LHCN-M2 (cell line): ENCODE measurements at places on chromosomes 11 and 22.
A peak's percentile ranks its signal among the peaks of the same experiment; 100 is the strongest.

DNA sequence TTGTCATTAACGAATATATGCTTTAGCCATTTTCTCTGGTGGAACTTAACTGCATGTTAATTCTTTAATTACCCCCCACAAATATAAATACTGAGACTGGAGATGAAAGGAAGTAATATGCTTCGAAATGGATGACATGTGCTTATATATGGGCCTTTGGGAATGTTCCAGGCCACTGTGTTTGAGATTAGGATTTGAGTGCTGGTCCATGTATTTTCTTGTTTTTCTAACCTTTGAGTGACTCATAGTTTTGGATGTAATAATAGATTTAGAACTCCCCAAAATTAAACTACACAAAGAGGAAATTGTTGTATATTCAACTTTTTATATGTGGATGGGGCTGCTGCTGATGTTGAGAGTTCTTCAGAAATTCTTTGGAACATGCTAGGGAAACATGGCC lies 54.2 kb downstream of the EXT2 start:
- no peak for DNase-seq

GRCh38 chr11:98455500-98456307 lies 565.0 kb upstream of the CNTN5 start:
- DNase-seq, result no peak

- DNase-seq, result no peak
Observed at GRCh38 chr11:70068950-70069349, 9.2 kb upstream of the ANO1 start.

DNA sequence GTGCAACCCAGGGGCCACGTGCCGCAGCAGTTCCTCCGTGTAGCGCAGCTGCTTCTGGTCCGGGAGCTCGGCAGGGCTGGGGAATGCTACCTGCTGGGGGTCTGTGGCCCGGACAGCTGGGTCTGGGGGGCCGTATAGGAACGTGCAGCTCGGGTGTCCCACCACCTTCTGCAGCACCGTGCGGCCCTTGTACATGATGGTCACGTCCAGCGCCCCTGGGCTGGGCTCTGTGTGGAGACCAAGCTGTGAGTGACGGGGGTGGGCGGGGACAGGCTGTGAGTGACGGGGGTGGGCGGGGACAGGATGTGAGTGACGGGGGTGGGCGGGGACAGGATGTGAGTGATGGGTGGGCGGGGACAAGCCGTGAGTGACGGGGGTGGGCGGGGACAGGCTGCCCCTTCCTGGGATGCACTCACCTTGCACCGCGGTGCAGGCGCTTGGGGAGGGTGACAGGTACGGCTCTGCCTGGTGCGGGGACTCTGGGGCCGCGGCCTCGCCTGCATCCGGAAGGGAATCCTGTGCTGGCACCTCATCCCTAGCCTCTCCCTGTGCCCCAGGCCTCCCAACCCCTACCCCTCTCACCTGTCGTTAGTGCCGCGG lies 2.3 kb downstream of the IRF7 start:
- DNase-seq, result peak; percentile 40

GRCh38 chr11:10653261-10653660 lies 40.3 kb downstream of the IRAG1 start:
- DNase-seq, result no peak

DNA sequence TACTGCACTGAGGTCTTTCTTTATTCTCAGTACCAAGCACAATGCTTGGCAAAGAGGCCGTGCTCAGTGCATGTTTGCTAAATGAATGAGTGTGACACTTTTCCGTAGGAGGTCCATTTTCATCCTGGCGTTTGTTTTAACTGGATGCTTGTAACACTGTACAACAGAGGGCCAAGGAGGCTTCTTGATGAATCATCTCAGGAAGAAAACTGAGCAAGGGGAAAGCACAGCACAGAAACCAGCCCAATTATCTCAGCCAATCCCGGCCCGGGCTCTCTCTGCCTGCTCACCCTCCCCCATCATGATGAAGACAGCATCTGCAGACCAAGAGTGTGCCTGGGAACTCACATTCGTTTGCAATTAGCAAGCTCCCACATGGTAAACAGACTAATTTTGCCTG lies 570.3 kb downstream of the OPCML start:
- no peak for DNase-seq

DNA sequence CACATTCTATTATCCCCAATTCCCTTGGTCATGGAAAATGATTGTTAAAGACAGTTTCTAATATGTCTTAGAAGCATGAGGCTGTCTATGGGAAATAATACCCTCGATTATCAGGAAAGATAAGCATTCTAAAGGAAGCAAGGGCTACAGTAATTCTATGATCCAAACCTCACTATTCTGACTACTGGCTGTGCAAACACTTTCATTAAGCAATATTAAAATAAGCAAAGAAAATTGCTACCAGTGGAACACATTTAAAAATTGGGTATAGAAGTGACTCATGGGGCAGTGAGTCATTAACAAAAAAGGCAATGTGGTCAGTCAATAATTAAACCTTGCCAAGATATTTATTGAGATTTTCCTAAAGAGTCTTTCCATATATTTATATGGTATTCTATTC lies 1415.2 kb upstream of the TENM4 start:
- DNase-seq, result no peak

DNA sequence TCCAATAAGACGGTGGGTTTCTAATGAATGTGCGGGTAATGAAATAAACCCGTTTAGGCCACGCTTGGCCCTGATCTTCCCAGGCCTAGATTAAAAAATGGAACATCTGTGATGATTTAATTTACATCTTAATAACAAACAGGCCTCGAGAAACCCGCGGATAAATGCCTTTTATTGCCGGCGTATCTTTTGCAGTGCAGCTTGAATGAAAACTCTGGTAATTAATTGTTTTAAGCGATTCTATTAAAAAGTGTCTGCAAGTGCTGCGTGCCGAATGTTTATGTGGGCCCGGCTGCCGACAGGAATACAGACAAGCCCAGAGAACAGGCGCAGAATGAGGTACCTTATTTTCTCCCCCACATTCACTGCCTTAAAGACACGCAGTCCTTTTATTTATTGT lies 420.7 kb downstream of the MN1 start:
- no peak for DNase-seq

- no peak for DNase-seq
Observed at GRCh38 chr11:59273373-59273841, 60.7 kb upstream of the MPEG1 start.

DNA sequence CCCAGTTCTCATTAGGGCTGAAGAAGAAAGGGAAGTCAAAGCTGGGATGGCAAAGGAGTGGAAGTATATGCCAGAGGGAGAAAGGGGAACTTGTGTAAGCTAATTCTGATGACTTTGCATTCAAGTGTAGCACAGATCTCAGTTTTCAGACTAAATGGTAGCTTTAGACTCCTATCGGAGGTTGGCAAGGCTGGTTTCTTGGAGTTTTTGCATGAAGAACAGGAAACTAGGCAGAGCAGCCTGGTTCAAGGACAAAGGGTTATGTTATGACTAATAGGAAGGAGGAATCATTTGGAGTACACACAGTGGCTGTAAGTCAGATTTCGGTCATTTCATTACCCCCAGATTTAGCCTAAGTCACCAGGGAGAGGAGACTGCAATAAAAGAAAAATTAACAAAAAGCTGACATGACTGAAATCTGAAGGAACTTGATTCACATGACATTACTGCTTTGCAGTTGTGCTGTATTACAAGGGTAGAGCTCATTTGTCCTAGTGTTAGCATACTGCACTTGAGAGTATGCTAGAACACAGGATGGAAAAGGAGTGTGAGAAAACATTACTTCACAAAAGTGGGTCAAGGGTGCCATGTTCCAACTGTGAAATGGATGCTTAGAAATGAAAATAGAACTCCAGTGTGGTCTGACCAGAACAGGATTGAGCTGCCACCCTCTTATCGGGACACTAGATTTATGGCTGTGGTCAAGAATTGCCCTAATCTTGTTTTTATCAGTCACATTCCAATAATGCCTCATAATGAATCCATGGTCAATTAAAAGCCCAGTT lies 23.6 kb downstream of the ADM start:
- DNase-seq, result peak; percentile 84

GRCh38 chr22:37197451-37198257 lies 9.6 kb upstream of the C1QTNF6 start:
- peak; percentile 59 for DNase-seq

DNA sequence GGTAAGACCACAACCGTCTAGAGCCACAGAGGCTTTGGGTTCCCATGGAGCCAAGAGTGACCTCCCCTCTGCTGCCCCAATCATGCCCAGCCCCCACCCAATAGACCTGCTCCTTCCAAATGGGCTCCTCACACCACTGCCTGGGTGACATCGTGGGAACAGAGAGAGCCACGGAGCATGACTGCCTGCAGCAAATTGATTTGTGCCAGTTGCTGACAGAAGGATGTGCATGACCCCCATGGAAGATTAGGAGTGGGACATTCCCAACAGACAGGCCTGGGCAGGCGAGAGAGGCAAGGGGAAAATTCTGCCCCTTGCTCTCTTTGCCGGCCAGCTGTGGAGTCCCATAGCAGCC lies 88.5 kb downstream of the TENM4 start:
- no peak for DNase-seq

DNA sequence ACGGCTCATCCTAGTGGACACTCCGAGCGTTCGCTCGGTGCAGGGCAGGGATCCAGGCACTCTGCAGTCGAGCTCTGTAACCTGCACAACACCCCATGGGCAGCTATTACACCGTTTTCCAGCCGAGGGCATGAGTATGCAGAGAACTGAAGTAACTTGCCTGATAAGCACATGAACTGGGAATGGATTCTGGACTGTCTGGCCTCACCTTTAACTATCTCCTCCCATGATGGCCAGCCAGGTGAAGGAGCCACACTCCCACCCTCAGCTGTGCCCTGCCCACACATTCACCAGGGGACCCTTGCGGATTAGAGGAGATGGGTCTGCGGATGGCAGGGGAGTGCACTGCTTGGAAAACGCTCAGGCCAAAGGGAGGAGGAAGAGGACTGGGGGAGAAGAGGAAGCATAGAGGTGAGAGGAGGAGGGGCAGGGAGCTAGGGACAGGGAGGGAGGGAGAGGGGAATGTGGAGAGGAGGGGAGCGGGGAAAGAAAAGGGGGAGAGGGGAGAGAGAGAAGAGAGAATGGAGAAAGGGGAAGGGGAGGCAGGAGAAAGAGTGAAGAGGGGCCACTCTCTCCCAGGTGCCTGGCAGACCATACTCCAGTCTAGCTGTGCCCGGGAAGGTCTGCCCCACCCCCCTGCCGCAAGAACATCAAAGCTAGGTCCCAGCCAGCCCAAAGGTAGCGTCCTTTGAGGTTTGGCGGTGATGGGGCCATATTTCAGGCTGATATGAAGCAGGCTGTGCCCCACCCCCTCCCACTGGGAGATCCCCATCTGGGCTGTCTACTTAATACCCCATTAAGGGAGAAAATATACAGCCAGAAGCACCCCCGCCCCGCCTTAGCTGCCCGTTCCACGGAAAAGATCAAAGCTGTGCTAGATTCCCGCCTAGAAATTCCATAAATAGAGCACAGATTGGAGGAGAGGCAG lies 33.2 kb upstream of the TCF20 start:
- DNase-seq, result no peak

GRCh38 chr11:9853929-9854552 lies 190.2 kb downstream of the SWAP70 start:
- DNase-seq, result no peak

DNA sequence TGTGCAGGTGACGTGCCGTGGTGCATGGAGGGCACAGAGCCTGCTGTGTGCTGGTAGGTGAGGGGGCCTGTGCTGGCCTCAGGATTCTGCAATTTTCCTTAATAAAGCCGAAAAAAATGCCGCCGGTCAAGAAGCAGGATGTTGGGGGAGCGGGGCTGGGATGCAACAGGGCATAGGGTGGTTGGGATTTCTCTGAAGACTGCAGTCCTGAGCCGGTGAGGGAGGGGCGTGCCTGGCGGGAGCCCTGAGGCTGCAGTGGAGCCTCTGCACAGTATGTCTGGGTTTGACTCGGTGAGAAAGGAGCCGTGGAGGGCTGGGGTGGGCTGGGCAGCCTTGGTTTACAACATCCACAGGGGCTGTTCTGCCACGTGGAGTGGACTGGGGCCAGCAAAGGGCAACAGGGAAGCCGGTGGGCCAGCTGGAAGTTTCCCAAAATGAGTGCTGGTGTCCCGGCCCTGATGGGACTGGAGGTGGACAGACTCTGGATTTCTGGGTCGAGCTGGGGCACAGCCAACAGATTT lies 1.3 kb downstream of the CDHR5 start:
- DNase-seq, result no peak

DNA sequence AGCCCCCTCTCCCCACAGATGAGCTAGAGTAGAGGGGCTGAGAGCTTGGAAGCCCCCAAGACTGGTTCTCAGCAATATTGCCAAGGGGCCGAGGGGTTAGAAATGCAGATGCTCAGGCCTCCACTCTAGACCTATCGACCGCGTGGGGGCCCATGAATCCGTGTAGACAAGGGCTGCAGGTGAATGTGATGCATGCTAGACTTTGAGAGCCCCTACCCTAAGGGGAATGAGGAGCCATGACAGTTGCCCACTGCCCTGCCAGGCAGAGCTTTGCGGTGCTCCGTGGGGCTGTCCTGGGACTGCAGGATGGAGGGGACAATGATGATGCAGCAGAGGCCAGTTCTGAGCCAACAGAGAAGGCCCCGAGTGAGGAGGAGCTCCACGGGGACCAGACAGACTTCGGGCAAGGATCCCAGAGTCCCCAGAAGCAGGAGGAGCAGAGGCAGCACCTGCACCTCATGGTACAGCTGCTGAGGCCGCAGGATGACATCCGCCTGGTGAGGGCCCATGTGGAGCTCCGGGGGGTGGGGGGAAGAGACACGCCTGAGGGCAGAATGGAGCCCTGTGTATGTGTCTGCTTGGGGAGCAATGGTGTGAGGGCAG lies 1.3 kb downstream of the SSH3 start:
- no peak for DNase-seq

- no peak for DNase-seq
Observed at GRCh38 chr11:123307276-123307675, 112.2 kb upstream of the CLMP start.

DNA sequence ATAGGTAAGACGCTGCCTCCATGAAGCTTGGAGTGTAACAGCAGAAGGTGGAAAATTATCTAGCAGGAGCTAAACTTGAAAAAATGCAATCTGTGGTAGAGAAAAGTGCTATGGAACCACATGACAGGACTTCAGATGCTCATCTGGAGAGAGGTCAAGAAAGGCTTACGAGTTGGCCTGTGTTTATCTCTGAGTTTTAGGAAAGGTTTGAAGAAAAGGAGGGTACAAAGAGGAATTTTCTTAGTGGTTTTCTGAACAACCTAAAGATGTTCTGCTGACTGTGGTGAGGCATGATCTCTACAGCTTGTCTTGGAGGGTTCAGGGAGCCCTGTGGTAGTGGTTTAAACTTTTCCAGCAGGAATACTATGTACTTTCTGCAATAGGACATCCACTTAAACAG lies 8.2 kb downstream of the FJX1 start:
- no peak for DNase-seq
